ENCODE measurements at places on chromosomes 12 and 14.

DNA sequence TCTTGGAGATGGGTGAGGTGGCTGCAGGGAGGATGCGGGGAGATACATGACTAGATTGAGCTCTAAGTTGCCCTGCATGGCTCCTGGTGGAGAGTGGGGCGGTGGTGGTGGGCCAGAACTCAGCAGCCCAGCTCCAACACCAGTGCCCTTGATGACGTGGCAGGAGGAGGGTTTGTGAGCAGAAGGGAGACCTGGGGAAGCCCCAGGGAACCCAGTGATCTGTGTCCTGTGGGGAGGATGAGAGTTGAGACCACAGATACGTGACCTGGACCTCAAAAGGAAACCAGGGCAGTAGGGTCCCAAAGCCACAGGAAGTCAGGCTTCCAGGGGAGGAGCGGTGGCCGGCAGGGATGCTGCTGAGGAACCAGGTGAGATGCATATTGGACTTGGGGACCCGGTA, 989.1 kb upstream of the TMEM132C start:
- no peak for DNase-seq

- no peak for DNase-seq
These were observed 155.4 kb upstream of the NEDD1 start for GRCh38 chr12:96751626-96752025.

- no peak for DNase-seq
These were observed 2.8 kb downstream of the TNS2 start for GRCh38 chr12:53052419-53053217.

DNA sequence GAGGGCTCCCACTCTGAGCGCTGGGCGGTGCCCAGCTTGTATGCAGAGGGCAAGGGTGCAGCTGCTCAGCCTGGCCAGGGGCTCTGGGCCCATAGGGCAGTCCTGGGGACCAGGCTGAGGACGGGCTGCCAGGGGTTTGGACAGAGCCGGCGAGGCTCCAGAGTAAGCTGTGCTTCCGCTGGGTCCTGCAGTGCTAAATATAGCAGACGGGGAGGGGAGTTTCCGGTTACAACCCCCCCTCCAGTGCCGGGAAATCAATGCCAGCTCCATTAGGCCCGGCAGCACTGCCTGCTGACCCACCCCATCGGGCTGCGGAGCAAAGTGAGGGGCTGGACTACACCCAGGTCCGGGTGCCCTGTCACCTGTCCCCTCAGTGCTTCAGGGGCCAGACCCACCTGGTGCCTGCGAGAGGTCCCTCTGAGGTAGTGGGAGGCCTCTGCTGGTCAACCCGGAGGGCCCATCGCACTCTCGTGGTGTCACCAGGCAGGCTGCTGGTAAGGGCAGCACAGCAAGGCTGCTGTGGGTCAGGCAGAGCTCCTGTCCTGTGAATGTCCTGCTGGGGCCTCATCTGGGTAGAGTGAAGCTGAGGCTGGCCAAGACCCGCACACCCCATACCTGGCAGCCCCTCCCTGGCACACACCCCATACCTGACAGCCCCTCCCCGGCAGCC, 2.6 kb upstream of the JAG2 start:
- DNase-seq, result no peak

GRCh38 chr14:94278731-94279130, 14.3 kb downstream of the SERPINA10 start:
- no peak for DNase-seq

- no peak for DNase-seq
These were observed 20.4 kb upstream of the TMEM229B start for GRCh38 chr14:67508956-67509355.

- no peak for DNase-seq
These were observed 164.1 kb downstream of the SPTSSA start for GRCh38 chr14:34297786-34298520.

- peak; percentile 90 for DNase-seq
These were observed at the start of gene C2CD5 for GRCh38 chr12:22544038-22544979. TSS of gene C2CD5 (minus strand) at chr12:22544542. CDS start at chr12:22544150, 392 bp downstream.

DNA sequence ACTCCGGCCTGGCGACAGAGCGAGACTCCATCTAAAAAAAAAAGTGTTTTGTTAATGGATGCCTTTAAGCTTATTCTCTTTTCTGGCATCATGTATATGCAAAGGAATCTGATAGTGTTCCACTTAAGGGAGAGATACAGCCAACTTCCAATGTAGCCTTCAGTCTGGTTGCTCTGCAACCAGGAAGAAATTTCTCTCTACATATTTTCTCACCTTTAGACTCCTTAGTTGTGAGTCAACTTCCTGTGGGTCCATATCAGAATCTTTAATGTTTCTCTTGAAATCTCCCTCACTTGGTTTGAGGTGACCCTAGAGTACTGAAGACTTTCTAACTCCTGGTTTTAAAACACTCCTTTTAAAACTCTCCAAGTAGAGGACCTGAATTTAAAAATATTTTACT, 340.4 kb downstream of the SLC6A15 start:
- no peak for DNase-seq

DNA sequence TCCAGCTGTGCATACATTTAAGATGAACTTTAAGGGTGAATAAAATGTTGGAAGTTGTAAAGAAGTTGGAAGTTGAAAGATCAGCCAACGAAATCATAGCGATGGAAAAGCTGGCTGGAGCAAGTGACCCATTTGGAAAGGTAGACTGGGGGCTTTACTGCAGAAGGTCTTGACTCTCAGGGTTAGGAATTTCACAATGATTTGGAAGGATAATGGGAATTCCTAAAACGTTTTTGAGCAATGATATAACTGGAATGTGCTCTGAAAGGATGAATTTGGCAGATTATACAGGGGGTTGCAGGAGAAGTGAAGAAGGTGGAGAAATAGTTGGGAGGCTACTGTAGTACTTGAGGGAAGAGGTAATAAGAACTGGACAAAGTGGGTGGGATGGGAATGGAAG, 27.4 kb downstream of the EMP1 start:
- DNase-seq, result no peak
